ENCODE measurements at places on chromosomes 6 and 20.

DNA sequence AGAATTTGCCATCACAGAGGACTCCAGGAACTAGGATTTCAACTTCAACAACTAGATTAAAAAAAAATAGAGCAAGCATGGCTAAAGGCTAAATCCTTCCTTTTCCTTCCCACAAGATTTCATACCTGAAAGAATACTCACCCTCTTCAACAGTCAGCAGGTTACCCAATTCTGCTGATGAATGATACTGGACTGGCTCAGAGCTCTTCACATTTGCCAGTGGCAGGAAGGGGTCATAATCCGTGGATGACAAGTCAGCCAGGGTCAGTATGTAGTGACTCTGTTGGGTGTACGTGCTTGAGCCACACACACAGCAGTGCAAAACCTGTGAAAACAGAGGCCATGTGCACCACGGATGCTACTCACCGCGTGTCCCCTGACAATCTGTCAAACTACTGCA is 152.9 kb downstream of the INSM1 start:
- DNase-seq: no peak

- DNase-seq: peak; percentile 76
Measured at GRCh38 chr6:33410711-33411631, at the start of gene PHF1. Gene PHF1 (plus strand): TSS chr6:33411014. CDS start chr6:33412264, 1,250 bp downstream.

- DNase-seq: no peak
Measured at GRCh38 chr6:131122007-131122406, 13.3 kb upstream of the AKAP7 start.

- no peak for DNase-seq
Measured at GRCh38 chr20:8709627-8710026, 359.3 kb upstream of the PLCB4 start.

- DNase-seq: peak; percentile 46
Measured at GRCh38 chr20:58514321-58515232, 622 bp downstream of the APCDD1L start.

DNA sequence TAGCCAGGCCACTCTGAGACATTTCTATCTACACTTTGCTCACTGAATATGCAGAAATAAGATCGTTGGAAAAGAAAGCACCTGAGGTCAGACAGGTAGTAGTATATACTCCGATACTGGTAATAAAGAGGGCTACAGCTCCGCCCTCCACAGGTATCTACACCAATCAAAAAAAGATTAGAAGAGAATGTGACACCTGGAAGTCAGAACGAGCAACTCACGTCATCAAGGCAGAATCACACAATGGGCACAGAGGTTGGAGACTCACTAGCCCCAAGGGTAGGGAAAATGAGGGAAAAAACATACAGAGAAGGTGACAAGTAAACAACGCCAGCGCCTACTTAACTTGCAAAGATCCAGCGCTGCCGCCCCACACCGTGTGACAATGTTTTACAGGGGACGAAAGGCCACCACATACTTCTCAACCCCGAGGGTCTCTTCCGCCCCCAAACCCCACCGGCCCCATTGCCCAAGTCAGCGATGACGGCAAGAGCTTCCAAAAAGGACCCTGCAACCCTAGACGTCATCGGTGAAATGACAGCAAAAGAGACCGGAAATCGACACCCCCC is 653 bp downstream of the LMBRD1 start:
- DNase-seq: peak; percentile 77

DNA sequence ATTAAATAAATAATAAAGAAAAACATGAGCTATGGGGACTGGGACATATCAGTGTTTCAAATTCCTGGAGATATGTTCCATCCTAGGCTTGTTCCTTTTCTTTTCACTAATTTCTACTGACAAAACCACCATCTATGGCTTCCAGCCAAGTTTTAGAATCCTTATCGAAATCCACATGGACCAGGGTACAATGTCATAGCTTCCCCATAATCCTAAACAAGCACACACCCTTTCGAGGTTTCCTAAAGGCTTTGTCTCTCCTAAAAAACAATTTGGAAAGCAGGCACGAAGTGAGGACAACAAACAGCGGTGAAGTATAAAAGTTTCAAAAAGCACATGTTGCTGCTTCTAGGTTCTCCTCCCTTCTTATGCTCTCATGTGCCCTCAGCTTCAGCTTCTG is 13.3 kb upstream of the DST start:
- DNase-seq: no peak

DNA sequence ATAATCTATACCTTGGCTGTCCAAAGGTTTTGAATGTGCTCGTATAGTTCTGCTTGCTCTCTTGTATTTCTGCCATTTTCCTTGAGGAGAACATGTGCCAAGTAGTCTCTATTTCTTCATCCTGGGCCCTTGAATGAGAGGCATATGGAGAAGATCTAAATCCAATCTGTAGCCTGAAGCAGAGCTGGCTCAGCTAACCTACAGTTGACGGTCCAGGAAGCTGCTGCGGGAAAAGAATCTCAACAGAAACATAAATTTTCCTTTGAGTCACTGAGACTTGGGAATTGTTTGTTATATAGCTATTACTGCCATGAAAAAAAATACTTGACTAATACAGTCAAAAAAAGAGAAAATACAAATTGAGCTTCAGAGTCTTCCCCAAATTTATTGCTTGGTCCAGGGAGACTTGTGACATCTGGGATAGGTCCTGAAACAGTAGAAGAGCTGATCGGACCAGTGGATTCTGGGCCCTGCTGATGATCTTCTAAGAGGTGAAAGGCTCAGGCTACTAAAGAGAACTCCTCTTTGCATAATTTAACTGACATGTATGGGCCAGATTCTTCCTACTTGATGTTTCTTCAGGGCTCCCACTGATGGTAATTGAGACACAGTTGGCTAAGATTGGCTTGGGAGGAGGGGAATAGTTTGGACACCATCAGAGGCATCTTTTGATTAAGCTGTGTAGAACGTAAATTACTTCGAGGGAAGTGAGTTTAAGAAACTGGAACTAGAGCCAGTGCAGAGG is 29.9 kb upstream of the PLCB4 start:
- DNase-seq: no peak

DNA sequence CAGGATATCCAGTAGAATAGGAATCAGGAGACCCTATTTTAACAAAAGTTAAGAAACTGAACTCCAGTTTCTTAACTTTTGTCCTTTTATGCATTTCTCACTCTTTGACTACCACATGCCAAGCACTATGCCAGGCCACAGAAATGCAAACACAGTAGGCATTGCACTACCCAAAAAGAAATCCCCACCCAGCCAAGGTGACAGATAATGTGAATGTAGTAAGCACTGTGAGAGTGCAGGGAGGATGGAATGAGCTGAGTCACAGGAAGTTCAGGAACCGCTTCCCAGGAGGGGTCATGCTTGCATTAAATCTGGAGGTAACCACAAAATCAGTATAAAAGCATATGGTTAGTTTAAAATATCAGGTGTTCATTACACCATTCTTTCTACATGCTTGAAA is 20.1 kb upstream of the FAM83C start:
- no peak for DNase-seq

- DNase-seq: no peak
Measured at GRCh38 chr6:157603314-157603940, 219.6 kb upstream of the SNX9 start.

All from ELF-1 (cell line).